H7 (cell line): ENCODE measurements at places on chromosomes 5 and 9. TPM values are rescaled to one million over a fixed set of nuclear protein-coding genes. Genes with fewer than 3 reads are reported as not detected.

Gene DPYSL3
- total RNA-seq, result 184 and 312 TPM in 2 replicates

Gene PCDHGA6
- total RNA-seq, result 0.04 TPM in 1 of 2 replicates, not detected in the other

Gene PCDHB15
- total RNA-seq, result not detected in 2 replicates

Gene TLX3
- total RNA-seq, result not detected in 2 replicates

Gene BTNL3
- total RNA-seq, result not detected in 2 replicates
